Jurkat, Clone E6-1 (cell line): ENCODE measurements at places on chromosomes 11 and 22.
A peak's percentile ranks its signal among the peaks of the same experiment; 100 is the strongest.

DNA sequence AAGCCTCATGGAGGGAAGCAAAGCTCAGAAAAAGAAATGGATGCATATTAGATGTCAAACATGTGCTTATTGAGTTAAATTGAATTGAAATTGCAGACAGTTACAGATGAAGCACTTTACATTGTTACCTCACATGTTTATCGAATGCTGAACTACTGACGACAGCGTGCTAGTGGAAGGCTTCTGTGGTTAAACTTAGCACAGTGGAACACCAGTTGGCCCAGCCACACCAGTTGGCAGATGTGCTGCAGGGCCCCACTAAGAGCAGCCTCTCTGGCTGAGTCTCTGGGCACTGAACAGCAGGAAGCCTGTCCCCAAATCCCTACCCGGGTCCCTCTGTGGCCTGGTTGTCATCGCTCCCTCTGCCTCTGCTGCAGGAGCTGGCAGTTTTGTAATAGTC is 242.1 kb downstream of the NTM start:
- DNase-seq = no peak

DNA sequence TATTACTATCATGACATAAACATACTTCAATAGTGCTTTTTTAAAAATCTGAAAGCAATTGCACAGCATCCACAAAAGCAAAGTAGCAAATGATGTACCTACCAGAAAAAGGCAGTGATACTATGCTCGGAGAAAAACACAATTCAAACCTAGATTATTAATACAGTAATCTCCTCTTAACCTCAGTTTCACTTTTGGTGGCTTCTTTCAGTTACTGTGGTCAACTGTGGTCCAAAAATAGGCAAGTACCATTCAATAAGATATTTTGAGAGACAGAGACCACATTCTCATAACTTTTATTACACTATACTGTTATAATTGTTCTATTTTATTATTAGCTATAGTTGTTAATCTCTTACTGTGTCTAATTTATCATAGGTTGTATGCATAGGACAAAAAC is 20.8 kb downstream of the KCNA4 start:
- DNase-seq = no peak

GRCh38 chr11:123430721-123431497 is 840 bp downstream of the GRAMD1B start:
- no peak for DNase-seq

DNA sequence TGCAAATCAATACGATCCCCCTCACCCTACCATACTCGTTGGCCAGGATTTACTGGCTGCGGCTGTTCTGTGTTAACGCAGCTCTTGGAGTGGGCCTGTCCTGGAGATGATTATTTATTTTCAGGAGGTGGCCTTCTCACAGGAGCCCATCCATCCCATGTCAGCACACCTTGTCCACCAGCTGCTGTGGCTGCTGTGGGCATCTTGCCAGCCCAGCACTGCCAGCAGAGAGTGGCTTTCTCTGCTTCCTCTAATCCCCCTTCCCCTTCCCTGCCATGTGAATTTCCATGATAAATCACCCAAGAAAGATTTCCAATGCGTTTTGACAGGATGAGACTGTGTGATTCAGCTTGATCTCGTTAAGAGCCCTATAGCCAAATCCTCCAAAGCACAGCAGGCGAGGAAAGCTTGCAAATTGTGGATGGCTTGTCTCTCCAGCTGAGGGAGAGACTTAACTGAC is 309.1 kb upstream of the C11orf87 start:
- no peak for DNase-seq

GRCh38 chr11:76624500-76625379 is 45.8 kb downstream of the LRRC32 start:
- no peak for DNase-seq

DNA sequence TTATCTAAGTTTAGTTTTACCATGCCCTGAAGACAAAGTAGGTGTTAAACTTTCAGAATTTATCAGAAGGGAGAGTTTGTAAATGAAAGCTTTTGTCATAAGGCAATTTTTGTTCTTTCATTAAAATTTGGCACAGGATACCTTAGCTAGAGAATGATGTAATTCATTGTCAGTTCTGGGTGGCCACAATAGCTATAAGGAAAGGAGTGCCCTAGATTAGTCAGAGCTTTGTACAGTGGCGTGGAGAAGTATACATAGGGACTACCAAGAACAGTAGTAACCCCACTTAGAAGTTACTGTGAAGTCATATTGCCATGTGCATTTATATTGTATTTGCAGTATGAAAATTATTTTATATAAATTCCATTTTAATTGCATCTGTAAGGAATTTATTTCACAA is 126.3 kb upstream of the CARD18 start:
- DNase-seq = no peak

GRCh38 chr11:1075341-1075911 is 752 bp downstream of the MUC2 start:
- no peak for DNase-seq

GRCh38 chr11:95549301-95549700 is 240.3 kb downstream of the FAM76B start:
- DNase-seq = no peak

DNA sequence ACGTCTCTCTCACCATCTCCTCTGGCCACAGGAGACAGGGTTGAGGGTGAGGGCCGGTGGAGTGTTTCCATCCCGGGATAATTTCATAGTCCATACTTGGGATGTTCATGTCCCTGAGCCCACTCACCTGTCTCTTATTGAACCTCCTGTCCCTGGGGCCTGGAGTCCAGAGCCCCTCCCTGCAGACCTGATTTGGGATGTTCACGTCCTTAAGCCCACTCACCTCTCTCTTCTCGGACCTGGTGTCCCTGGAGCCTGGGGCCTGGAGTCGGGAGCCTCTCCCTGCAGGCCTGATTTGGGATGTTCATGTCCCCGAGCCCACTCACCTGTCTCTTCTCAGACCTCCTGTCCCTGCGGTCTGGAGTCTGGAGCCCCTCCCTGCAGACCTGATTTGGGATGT is 868.2 kb downstream of the BRD1 start:
- no peak for DNase-seq

DNA sequence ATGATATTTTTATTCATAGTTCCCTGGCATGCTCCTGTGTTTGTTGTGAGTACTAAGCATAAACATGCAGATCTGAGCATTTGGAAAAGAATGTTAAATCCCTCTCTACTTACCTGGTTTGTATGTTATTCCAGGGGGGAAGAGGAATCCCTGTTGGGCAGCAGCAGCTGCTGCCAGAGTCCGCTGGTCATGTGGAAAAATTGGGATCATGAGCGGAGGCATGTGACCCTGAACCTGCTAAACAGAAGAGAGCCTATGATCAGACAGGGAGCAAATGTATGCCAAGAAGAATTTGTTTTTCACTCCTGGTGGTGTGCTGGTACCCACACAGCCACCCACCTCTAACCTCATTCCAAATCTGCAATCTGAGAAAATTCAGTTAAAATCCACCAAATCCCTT is 244.7 kb downstream of the SOX6 start:
- no peak for DNase-seq

DNA sequence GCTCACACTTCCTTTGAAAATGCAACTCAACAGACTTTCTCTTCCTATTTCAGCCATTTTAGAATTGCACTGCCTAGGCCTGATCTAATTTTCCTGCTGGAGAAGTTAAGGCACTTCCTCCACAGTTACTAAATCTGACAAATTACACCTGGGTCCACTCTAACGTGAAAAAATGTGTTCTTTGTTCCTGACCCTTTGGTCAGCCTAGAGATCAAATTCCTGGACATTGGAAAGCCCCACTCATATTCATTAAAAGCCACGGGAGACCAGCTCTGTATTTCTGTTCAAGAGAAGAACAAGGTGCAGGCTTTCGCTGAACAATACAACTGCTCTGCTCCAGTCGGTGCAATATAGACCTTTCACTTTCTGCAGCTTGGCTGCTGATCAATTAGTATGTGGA is 96.6 kb downstream of the MPPED2 start:
- no peak for DNase-seq

DNA sequence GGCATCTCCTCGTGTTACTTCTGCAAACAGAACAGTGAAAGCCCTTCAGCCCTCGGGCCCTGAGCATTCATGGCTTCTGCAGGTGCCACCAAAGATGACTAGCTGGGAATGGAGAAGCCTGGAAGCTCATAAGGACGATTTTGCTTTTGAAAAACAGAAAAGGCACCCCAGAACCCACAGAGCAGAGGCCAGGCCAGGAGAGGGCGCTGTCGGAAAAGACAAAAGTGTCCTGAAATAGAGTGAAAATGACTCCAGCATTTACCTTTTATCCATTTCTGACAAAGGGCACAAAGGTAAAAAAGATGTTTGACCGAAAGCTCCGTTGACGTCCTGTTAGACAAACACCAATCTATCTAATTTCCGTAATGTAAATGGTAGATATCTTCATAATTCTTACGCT is 37.6 kb downstream of the ZNF195 start:
- peak; percentile 39 for DNase-seq

- DNase-seq = no peak
These were observed 95.8 kb downstream of the TP53I11 start for GRCh38 chr11:44854741-44855492.

- DNase-seq = no peak
These were observed 216.6 kb downstream of the CEP164 start for GRCh38 chr11:117544130-117544800.

DNA sequence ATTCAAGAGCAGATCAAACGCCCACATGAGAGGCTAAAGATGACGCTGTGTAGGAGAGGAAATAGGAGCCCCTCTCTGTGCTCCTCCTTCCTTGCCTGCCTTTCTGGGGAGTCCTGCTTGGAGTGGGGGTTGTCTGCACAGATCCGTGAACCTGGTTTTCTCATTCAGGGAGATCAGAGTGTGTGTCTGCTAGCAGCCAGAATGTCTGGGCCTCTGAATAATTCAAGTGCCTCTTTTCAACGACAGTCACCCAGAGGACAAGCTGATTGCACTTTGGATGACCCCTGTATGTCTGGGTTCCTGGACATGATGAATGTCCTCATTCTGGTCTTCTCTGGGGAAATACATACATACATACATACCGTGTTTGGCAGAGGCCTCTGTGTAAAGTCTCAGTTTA is 592.5 kb upstream of the B3GAT1 start:
- no peak for DNase-seq

GRCh38 chr22:36660510-36660840 is 43.1 kb downstream of the CACNG2 start:
- DNase-seq = no peak

DNA sequence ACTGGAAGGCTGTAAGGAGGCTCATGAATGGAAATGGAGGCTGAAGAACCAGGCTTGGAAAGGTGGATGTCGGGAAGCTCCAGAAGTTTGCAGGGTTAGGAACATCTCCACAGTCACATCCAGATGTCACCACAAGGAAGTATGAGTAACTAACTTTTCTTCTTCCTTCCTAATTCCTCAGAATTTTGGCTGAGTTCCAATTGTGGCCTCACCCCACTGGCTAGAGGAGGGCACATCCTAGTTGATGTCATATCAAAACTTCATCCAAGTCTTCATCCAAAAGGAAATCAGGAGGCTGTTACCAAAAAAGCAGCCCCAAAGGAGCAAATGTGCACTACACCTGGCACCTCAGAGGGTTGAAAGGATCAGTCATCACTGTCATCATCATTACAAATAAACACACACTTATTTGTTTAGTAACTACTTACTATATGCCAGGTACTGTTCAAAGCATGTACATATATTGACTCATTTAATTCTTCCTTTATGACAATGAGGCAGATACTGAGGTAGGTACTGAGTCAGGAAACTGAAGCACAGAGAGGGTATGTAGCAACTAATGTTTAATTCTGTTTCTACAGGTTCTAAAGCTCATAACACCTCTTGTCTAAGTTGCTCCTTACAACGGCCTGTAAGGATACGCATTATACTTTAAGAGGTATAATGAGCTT is 7.3 kb upstream of the PTPN5 start:
- no peak for DNase-seq

GRCh38 chr11:72670041-72670440 is 4.2 kb downstream of the PDE2A start:
- no peak for DNase-seq

- no peak for DNase-seq
These were observed 46.2 kb downstream of the TRIM29 start for GRCh38 chr11:120091701-120092100.

- DNase-seq = peak; percentile 41
These were observed 303.8 kb downstream of the NTM start for GRCh38 chr11:131674051-131674755.

DNA sequence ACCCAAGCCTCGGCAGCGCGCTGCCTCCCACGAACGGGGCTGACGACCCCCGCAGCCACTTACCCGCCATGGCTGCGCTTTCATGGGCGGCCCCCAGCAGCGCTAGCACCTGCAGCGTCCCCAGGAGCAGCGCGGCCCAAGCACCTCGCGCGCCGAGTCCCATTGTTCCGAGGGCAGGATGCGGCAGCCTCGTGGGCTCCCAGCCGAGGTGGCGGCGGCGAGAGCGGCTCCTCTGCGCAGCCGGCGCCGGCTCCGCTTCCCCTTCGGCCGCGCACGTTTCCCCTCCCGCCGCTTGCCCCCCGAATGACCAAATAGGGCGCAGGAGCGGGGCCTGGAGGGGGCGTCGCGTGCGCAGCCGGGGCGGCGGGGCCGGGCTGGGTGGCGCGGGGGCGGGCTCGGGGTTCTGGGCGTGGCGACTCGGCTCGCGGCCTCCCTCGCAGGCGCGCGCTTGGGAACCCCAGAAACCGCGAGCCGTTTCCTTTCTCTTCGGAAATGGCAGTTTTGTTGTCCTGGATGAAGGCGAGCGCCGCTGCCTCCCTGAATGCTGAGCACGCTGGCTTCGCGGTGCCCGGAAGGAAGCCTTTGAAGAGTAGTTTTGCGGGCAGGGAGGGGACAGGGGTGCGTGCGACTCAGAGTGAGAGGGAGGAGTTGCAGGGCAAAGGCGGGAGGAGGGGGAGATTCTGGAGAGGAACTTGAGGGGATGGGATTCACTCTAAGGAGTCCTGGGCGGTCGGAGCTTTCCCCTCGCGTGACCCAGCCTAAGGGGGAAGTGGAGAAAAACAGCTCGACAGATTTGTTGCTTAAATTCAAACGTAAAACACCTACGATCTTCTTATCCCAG is at the start of gene TMEM123:
Gene TMEM123 (minus strand): TSS at position 305 of the 841 bp plus-strand sequence. CDS start 142 bp downstream, at position 163.
- DNase-seq = peak; percentile 96

GRCh38 chr11:11036848-11037732 is 179.2 kb upstream of the ZBED5 start:
- DNase-seq = peak; percentile 60

DNA sequence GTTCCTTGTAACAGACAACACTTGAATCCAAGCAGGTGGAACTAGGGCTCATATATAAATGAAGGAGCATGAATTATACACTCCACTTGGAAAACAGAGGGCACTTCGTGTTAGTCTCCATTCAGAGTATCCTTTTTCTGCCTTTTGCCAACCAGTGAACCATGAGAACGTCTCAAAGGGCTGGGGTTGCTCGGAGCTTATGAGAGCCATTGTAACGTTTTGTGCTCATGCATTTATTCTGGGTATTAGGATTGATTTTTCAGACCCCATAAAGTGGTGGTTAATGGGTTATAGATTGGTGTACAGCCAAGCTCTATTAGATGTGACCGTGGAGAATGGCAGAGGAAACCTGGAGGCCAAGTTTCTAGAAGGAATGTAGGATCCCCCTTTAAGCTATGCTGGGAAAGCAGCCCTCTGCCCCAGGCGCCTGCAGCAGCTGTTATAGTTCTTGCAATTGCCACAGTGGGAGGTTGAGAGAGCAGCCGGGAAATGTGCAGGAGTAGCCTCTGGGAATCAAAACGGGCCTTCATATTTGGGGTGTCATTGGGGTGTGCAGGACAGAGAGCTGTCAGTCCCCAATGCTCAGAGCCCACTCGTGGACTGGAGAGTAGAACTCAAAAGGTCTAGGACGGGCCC is 54.6 kb upstream of the ASPHD2 start:
- DNase-seq = no peak

GRCh38 chr11:69466039-69466438 is 15.4 kb upstream of the LINC01488 start:
- no peak for DNase-seq
